Esophagus squamous epithelium (tissue), 5 donors: ENCODE measurements at places on chromosomes 11 and 22.

- DNase-seq, result no peak
These were observed 21.1 kb downstream of the EIF3F start for GRCh38 chr11:8008212-8008611.

DNA sequence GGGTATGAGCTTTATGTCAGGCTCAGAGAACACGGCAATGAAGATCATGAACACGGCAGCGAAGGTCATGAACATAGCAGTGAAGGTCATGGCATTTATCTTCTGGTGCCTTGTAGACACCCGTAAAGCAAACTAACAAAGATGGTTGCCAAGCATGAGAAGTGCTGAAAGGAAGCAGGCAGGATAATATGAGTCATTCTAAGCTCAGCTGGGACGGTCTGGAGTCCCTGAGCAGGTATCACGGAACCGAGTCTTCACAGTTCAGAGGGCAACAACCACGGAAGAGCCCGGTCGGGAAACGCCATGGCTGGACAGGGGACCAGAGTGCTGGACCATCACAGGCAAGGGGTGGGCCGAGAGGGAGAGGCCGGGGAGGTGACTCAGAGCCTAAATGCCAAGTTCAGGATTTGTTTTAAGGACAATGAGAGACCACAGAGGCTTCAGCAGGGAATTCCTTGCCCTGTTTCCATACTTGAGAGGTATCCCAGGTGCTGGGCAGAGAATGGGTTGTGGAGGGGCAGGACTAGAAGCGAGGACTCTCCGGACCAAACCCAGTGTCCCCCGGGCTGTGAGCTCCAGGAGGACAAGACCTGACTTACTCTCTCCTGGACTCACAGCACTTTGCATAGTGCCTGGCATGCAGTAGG lies 13.1 kb upstream of the MS4A10 start:
- no peak for DNase-seq

DNA sequence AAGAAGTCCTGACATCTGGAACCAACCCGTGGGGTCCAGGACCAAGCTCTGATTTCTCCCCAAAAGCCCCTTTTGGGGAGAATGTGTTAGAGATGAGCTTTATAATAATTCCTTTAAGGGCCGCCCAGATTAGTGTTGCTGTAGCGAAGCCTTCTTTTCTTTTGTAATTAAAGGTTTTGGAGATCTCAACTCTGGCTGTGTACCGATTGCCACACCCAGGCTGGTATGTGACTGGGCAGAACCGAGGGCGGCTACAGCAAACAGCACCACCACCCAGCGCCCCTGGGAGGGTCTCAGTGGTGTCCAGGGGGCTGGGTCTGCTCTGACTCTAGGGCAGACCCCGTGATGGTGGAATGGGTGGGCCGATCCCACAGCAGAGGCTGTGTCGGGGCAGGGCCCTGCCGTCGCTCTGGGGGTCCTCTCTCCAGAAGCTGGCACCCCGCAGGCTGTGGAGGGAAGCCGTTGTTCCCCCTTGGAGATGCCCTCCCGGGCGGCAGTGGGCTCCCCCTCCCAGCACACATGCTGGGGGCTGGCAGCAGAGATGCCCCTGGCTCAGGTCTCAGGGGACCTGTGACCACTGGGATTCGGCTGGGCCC lies 31.0 kb downstream of the TPCN2 start:
- DNase-seq, result no peak

- DNase-seq, result no peak
These were observed 421.6 kb downstream of the METTL15 start for GRCh38 chr11:28529540-28530410.

DNA sequence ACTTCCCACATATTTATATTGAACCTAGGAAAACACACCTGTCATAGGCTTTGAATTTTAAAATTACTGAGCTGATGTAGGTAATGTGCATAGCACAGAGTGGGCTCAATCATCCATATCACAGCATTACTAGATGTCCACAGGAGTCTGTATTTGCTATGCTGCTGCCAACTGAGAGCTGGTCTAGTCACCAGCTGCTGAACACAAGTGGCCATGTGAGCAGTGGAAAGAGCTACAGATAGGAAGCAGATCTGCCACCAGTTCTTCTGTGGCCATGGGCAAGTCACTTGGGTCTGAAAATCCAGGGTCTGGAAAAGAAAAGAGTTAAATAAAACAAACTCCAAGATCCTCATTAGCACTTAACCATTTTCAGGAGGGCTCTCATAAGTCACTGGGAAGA lies 91.8 kb downstream of the APIP start:
- DNase-seq, result no peak

GRCh38 chr11:121563900-121564822 lies 111.4 kb upstream of the SORL1-AS1 start:
- no peak for DNase-seq

- no peak for DNase-seq
These were observed 300.9 kb downstream of the TENM4 start for GRCh38 chr11:79139900-79140299.

GRCh38 chr11:26093206-26093605 lies 238.7 kb upstream of the ANO3 start:
- DNase-seq, result no peak

DNA sequence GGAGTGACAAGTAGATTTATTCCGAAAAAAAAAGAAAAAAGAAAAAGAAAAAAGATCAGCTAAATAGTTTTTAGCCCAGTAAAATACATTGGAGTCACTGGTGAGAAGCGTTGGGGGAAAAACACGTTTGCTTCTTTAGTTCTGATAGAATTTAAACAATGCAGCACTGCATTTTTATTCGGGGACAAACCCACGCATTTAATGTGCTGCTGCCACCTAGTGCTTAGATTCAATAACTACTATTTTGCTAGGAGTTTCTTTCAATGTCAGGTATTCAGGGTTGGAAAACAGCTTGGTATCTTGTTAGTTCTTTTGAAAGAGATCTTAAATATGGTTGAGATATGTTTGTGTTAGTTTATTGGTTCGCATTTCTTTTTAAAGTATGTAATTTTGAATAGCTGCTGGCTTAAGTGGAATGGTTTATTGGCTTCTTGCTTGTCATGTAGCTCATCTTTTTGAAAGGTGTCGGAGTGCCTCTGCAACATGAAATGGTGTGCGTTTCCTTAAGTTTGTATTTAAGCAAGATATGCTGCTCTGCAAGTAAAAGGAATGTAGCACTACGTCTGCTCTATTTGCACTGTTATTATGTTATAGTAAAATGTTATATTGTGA lies 41.9 kb downstream of the SVIP start:
- no peak for DNase-seq

DNA sequence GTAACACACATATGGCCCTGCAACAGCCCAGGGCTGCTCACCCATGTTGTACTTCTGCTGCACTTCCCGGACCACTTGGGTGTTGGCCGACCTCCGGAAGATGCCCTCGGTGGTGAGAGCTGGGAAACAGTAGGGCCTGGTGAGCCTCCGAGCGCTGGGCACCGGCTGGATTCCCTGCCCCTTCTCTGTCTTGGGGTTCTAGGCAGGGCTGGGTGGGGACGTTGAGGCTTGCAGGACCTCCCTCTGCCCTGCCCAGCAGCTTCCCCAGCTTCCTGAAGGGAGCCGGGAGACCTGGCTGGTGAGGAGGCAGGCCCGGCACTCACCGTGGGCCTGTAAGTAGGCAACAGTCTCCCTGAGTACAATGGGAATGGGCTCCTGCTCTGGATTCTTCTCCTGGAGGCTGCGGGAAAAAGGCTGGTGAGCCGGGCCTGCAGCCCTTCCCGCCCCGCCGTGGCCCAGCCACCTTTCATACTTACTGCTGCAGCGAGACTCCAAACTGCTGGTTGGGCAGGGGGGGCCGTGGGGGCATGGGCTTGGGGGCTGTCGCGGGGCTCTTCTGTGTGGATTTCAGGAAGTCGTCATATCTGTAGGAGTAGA lies 20.2 kb downstream of the ARHGAP1 start:
- DNase-seq, result no peak

DNA sequence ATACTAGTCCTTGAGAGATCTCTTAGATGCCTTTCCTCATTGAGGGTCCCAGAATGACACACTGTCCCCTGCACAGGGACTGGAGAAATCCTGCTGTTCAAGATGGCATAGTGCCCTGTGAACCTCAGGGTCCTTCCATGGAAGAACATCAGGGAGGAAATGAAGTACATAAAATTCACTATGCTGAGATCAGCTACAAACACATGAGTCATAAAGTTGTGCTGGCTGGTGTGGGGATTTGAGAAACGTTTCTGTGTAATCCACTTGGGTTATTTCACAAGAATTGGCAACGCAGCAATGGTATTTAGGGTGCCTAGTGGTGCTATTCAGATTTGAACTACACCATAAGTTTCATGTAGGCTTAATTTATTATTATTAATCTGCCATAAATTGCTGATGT lies 174.4 kb downstream of the MAML2 start:
- DNase-seq, result no peak

DNA sequence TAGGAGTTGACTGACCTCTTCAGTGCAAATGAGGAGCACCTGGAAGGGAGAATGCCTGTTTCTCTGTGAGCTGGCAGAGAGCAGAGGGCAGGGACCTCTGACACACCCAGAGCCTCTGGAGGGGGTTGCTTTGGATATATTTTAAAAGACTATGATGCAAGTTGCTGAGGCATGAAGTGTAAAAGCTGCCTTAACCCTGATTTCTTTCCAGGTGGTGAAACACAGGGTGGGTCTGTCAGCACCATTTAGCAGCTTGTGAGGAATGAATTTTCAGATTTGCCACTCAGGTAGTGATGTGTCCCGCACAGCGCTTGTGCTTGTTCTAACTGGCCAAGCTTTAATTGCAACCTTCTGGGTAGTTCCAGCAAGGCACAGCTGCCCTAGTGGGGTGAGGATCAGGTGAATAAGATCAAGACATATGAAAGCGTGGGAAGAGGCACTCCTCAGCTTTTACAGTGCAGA lies 90.2 kb downstream of the SWAP70 start:
- DNase-seq, result no peak

DNA sequence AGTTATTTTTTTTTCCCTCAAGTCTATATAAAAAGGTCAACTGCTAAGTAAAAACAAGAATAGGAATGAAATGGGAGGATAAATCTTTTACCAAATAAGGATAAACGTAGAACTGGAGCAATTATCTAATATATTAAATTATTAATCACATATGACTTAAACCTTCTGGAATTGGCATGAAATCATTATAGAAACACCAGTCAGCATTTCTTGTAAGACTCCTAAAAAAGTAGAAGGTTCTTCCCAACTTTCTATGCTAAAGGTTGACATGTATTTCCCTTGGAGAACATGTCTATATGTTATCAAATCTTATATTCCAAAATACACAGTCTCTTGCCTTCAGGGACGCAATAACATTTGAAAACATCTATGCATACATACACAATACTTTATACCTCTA lies 143.2 kb downstream of the SBF2 start:
- no peak for DNase-seq

- no peak for DNase-seq
These were observed 1.2 kb downstream of the CXCR5 start for GRCh38 chr11:118884875-118885274.

DNA sequence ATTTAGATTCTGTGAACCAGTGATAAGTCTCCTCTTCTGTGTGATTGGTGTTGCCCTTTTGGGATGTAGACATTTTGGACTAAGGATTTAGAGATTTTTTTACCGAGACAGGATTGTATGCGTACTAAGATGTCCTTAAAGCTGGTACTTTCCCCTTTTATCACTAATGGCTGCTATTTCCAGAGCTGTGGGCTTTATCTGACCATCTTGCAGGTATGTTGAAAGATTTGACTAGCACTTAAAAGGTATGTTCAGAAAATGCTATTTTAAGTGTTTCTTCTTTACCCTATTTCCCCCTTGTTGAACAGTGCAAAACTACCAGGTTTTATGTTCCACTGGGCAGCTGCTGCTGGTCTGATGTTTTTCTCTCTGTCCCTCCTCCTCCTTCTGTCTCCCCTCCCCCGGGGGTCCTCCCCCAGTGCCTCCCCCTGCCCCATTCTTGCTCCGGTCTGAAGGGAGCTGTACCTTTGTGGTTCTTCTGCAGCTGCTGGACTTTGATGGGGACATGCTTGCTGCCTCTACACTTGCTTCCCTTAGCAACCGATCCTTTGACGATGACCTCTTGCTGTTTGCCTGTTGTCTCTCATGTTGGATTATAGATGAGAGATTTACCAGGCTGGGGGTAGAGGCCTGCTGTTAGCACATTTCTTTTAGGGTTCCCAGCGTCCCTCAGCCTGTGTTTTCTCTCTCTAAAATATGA lies 59.6 kb downstream of the ZNRF3 start:
- no peak for DNase-seq

- no peak for DNase-seq
These were observed 57.5 kb downstream of the MYEOV start for GRCh38 chr11:69351460-69351859.

GRCh38 chr11:68666849-68667248 lies 17.5 kb upstream of the GAL start:
- no peak for DNase-seq

DNA sequence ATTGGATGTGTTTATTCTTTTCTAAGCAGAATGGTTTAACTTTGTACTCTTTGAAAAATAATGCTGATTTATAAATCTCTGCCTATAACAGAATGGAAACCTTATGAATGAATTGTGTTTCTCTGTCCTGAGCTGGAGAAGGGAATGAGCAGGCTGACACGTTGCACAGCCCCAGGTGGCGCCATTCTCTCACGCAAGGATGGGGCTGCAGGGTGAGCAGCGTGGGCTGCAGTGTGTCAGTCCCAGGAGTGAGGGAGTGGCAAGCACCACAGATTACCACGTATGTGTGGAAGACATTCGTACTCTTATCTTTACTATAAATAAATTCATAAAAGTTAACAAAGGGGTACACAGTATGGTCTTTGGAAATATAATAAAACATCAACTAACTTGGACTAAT lies 33.4 kb downstream of the FDX1 start:
- DNase-seq, result no peak

- no peak for DNase-seq
These were observed 16.7 kb downstream of the INCENP start for GRCh38 chr11:62140304-62141110.

- no peak for DNase-seq
These were observed 28.7 kb downstream of the UPB1 start for GRCh38 chr22:24523873-24524272.

DNA sequence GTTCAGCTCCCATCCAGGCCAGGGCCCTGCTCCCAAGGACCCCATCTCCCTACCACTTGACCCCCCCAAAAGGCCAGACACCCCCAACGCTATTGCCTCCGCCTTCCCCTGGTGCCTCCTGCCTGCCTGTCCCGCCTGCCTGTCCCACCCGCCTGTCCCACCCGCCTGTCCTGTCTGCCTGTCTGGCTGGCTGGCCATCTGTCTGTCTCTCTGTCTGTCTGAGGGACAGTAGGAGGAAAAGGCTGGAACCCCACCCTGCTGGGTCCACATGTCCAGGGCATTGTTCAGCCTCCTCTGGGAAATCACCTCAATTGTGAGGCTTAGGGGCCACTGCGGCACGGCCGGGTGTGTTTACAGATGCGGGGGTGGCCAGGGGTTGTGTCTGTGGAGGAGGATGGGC lies 25.3 kb upstream of the CBX7 start:
- DNase-seq, result no peak
